ENCODE measurements at places on chromosomes 12 and 14. TPM values are rescaled to one million over a fixed set of nuclear protein-coding genes. Genes with fewer than 3 reads are reported as not detected.

DNA sequence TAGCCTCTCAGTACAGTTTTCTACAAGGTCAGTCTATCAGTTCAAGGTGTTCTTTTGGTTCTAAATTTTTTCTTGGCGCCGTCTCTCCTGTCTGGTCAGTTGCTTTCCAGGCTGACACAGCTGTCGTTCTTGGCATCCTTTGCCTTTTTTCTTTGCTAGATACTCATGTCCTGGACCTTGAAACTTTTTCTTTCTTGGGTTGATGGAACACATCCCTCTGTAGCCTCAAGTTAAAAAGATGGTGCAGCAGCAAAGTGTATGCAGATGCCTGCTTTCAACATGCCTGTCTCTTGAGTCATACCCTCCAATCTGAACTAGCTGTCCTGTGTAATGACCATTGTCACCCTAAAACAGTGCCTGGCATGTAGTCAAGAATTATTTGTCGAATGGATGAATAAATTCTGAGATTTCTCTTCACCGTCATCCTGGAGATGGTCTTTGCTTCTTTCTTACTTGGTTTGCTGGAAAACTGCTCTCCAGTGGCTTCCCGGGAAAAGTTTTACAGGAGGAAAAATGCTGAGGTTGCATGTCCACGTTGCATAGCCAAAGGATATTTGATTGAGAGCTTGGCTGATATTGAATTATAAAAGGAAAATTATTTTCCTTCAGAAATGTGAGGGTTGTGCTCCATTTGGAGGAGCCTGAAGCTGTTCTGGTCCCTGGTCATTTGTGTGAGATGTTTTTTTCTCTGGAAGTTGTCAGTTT lies 4.6 kb downstream of the NYNRIN start:
- no peak for DNase-seq

DNA sequence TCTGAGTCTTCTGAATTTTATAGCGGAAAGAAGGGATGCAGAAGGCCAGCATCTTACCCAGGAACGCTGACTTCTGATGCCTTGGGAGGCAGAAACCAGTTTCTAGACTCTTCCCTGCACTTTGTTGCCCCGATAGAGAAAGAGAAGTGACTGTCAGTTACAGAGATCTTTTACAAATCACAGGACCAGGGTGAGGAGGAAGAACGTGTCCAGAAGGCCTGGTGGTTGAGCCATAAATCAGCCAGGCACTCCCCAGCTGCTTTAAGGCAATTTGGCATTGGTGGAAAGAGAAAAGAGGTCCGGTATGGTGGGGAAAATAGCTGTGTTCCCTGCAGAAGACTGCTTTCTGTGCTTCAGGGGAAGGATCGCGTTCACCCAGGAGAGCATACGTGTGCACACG lies 88.7 kb upstream of the KCNA1 start:
- DNase-seq: no peak

GRCh38 chr12:64743206-64743605 lies 16.0 kb downstream of the GNS start:
- no peak for DNase-seq

DNA sequence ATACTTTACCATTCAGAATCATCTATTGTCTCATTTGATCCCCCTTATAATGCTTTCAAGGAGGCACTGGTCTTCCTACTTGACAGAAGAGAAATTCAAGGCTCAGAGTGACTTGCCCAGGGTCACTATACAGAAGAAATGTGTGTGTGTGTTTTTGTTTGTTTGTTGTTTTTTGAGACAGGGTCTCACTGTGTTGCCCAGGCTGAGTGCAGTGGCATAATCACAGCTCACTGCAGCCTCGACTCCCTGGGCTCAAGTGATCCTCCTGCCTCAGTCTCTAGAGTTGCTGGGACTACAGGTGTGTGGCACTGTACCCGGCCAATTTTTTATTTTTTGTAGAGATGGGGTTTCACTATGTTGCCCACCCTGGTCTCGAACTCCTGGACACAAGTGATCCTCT lies 22.9 kb downstream of the IRF2BPL start:
- DNase-seq: no peak

Gene TMEM121
- 9.6 TPM for total RNA-seq

DNA sequence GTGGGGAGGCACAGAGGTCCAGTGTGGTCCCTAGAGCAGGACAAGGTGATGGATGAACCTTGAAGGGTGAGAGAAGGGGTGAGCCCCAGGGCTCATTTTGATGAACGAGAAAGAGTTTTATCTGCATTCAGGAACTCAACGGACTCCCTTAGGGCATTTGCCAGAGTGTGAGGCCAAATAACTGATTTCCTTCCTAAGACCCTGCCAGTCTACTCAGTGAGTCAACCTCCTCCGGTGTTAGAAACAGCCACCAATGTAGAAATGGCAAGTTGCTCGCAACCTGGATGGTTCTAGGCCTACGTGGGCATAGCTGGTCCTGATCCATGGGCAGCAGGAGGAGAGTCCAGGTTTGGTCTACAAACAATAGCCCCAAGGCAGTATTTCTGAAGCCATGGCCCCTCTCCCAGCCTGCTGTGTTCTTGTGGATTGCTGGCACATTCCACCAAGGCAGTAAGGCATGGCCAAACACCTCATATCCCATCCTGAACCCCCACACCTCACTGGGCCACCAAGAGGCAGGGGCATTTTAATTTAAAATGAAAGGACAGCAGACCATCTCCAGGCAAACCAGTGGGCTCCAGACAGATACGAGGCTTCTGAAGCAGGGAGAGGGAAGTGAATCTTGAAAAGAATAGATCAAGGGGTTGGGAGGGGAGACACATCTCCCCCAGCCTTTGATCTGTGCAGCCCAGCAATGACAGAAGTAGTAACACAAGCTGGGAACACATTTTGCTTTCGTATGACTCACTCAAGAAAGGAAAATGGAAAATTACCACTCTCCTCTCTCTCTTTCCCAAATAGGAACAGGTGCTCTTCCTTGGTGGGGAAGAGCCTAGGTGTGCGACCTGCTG lies 25.4 kb upstream of the TESC start:
- DNase-seq: no peak

GRCh38 chr12:93621986-93622385 lies 49.5 kb downstream of the SOCS2 start:
- DNase-seq: no peak

GRCh38 chr12:102052192-102053061 lies 9.4 kb downstream of the WASHC3 start:
- DNase-seq: no peak

Gene B4GALNT3
- 0.88 TPM for total RNA-seq

Gene APEX1
- total RNA-seq: 103 TPM

- DNase-seq: no peak
Observed at GRCh38 chr14:30267141-30267540, 291.8 kb upstream of the G2E3 start.

Gene PLXNC1
- 27.0 TPM for total RNA-seq

- no peak for DNase-seq
Observed at GRCh38 chr12:105759149-105759548, 379.6 kb downstream of the NUAK1 start.

DNA sequence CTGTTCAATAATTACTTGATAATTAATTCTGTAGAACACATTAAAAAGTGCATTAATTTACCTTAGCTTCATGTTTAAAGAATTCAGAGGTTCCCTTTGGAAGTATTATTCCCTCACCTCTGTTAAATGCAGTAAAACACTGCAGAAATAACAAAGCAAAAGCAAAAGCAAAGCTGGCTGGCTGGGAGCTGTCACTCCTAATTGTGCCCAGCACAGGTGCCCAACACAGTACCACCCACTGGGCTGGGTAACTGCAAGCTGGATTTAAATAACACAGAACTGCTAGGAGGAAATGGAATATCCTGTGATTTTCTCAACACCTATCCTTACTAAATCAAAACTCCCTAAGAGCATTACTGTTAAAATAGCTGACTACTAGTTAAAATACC lies 72.6 kb downstream of the SLC2A13 start:
- no peak for DNase-seq

GRCh38 chr14:58401587-58401986 lies 5.9 kb downstream of the TOMM20L start:
- no peak for DNase-seq

Gene ATXN7L3B
- total RNA-seq: 24.6 TPM

DNA sequence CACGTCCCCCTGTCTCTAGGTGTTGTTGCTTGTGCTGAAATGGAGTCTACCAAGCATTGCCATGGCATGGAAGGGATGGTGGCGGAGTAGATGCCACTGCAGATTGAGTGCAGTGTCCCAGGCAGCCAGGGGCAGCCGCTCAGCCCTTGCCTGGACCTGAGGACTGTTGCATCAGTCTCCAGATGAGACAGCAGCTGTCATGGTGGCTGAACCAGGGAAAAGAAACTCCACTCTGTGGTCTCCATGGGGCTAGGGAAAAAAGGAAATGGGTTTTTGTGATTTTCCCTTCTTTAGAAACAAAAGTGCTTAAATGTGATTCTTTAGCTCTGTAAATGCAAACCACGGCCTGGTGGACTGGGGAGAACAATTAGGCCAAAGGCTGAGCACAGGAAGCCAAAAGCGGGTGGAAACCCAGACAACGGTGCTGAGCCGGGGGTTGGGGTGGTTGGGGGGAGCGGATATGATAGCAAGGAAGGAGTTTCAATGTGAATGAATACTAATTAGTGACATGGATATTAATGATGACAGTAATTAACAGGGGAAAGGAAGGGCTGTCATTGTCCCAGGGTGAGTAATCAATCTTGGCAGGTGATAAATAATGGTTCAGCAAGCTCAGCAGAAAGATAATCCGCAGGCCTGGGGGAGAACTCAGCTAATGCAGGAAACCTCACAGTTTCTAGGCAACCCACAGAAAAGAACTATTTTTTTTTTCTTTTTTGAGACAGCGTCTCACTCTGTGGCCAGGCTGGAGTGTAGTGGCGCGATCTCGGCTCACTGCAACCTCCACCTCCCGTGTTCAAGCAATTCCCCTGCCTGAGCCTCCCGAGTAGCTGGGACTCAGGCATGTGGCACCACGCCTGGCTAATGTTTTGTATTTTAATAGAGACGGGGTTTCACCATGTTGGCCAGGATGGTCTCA lies 442.6 kb downstream of the DPF3 start:
- DNase-seq: peak; percentile 73

Gene CFAP54
- total RNA-seq: 0.55 TPM

DNA sequence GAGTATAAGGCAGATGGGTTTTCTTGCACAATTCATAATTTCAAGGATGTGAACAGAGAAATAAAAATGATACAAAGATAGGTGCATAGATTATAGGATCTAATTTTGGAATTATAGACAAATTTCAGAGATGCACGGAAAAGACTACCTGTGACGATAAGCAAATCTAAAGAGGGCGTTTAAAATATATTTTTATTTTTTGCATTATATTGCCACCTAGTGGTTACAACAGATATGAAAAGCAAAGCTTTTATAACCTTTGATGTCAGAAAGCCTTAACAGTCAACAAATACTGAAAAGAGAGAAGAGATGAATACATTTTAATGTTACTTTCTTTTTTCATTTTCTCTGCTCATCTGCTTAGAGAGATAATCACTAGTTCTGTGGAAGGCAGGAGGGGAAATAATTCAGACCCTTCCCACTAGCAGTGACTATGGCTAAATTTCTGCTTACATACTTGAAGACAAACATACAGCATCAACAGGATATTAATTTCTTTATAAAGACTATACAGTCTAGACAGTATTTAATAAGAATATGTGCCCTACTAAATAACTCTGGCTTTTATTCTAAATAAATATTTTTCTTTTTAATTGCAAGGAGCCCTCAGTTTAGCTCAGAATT lies 46.3 kb downstream of the NTS start:
- no peak for DNase-seq

Gene RFX4
- total RNA-seq: not detected

- DNase-seq: peak; percentile 16
Observed at GRCh38 chr14:22218728-22219127, 370.3 kb downstream of the DAD1 start.

DNA sequence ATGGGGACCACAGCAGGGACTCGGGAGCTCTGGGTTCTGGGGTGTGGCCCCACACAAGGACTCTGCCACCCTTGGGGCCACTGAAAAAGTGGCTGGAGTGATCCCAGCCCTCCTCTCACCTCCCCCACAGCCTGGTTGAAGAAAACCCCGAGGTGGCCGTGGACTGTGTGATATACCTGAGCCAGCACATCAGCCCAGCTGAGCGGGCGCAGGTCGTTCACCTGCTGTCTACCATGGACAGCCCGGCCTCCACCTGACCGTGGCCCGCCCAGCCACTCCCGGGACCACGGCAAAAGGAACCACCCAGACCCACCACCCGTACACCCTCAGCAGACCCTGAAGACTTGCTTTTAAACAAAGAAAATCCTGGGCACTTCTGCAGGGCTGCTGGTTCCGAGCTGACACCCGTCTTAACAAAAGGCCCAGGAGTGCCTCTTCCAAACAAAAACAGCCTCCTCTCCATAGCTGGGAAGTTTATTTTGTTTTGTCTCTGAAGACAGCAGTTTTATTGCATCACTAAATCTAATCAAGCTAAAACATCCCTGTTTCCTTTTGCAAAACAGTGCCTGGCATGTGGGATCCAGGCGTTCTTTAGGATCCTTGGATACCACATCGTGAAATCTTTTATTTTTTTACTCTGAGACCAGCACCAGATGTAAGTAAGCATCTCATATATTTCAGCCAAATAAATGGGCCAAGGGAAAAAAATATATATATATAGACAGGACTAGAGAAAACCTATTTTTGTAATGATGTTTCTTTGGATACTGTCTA lies 42.8 kb downstream of the FOXN4 start:
- no peak for DNase-seq

Gene SERPINA5
- total RNA-seq: not detected

DNA sequence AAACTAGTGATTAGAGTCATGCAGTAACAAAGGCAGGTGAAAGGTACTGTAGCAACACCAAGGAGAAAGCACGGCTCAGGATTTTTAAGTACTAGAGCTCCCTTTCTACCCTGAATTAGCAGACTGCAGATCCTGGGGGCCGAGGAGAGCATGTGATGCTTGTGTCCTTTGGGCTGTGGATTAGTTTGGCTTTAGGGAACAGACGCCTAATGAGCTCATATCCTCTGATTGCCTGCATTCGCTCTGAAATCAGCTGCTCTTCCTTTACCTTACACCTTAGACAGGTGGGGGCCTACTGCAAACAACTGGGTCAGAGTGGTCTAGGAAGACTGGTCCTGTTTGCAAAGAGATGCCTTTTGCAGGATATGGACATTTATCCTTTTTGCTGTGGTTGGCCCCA lies 2.2 kb downstream of the PIP4K2C start:
- DNase-seq: no peak

- DNase-seq: no peak
Observed at GRCh38 chr12:66449531-66449930, 147.2 kb downstream of the HELB start.

DNA sequence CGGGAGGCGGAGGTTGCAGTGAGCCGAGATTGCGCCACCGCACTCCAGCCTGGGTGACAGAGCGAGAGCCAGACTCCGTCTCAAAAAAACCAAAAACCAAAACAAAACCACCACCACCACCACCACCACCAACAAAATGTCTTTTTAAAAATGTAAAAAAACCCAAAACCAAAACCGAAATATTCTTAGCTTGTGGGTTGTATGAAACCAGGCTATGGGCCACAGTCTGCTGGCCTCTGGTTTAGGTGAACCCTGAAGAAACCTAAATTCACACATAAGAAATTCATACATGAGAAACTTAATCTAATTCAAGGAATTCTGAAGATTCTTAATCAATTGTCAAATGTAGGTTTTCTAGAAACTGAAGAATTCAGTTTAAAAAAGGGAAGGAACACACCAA lies 37.6 kb downstream of the INSM2 start:
- DNase-seq: no peak
